ENCODE measurements at places on chromosomes 2 and 18.

- no peak for DNase-seq
Measured at GRCh38 chr2:9773903-9774239, 69.4 kb upstream of the TAF1B start.

DNA sequence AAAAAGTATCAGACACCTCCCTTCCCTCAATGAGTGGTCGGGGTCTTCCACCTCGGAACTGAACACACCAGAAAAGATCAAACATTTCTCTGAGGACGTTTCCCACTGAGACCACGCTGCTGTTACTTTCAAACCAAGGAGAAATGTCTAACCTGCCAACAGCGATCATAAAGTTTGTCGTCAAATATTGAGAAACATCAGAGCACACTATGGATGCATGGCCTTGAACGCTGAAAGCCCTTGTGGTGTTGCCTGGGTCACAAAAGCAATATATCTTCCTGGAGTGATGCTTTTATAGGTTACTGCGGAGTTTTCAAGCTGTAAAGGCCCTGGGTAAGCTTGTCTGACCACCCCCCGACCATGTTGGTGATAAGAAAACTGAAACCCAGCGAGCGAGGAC, 70.2 kb upstream of the ID2 start:
- no peak for DNase-seq

DNA sequence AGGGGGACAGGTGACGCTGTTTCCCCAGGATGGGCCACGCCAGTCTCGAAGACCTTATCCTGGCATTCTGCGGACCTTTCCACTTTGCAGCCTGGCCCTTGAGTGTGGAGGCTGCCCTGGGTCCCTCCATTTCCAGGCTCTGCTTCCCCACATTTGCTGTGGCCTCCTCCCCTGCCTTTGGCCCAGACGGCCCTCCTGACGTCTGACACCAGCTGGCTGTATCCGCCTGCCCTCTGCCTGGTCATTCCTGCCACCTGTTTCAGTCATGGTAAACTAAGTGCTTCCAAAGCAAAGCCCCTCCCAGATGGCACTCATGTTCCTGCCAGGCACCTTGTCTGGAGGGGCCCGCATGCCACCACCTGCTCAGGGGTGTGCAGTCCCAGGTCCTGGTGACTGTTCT, 95.1 kb downstream of the ASB1 start:
- no peak for DNase-seq

- DNase-seq, result no peak
Measured at GRCh38 chr2:48467637-48468036, 62.3 kb upstream of the STON1 start.

- DNase-seq, result no peak
Measured at GRCh38 chr2:52613064-52613463, 1154.5 kb upstream of the CHAC2 start.

DNA sequence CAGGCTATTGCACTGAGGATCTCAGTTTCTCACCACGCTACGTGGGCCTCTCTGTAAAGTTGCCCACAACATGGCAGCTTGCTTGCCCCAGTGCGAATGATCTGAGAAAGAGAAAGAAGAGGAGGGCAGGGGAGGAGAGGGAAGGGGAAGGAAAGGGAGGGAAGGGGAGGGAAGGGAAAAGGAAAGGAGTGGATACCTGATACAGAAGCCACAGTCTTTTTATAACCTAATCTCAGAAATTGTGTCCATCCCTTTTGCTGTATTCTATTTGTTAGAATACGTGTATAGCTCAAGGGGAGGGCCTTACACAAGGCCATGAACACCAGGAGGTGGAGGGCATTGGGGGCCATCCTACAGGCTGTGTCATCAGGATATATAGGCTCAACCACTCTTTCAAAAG, 78.3 kb upstream of the PPP1CB start:
- no peak for DNase-seq

DNA sequence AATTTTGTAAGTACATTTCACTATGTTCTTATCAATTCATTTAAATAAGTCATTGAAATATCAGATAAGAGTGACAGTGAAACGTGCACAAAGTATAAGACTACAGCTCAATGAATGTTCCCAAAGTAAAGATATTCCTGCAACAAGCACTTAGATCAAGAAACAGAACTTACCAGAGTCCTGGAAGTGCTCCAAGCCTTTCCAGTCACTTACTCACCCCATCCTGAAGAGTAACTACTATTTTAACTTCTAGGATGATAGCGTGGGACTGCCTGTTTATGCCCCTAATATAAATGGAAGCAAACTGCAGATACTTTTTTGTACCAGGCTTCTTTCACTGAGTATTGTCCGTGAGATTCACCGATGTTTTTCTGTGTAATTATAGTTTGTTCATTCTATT, 768.9 kb downstream of the SLC4A3 start:
- DNase-seq, result no peak

DNA sequence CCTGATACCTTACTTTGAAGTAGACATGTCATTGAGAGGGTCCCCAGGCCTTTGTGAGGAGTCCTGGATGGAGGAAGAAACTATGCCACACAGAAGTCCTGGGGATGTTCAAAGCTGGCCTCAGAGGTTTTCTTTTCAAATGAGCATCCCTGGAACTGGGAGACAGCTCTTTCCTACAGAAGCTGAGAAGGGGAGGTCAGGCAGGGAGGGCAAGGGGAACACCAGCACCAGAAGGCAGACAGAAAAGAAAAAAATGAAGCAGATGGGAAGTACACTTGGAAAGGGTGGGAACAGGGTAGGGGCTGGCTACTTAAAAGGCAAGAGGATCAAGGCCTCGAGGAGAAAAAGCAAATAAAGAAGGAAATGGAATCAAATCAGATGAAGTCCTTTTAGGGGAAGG, 120.0 kb downstream of the FMNL2 start:
- DNase-seq, result no peak

- DNase-seq, result no peak
Measured at GRCh38 chr2:236170590-236171165, 2.5 kb upstream of the GBX2 start.

DNA sequence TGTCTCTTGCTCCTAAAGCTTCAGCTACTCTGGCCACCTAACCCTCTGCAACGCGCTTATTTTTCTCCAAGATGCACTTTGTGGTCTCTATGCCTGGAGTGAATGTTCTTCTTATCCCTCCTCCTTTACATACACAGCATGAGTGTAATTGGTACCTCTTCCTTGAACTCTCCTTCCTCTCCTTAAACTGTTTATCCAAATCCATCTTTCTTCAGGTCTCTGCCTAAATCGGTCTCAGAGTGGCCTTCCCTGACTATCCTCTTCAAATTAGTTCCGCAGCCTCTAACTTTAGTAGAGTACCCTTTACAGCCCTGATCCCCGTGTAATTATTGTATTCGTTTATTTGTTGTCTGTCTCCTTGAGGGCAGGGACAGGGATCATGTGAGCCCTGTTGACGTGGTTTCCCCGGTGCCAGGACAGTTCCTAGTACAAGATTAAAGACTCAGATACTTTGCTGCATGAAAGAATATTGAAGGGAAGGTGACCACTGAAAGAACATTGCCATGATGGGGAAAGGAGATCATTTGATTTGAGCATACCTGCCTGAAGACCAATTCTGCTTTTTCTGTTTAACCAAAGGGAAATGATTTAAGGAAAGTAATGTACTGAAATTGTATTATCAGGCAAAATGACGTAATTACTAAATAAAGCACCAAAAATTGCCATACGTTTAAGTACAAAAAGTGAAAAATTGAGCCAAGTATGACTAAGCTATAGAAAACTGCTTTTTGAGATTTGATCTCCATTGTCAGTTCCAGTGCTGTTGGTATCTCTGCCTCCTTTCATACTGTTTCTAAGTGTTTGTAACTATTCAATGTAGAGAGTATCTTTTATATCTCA, 1.2 kb downstream of the CNOT9 start:
- peak; percentile 1 for DNase-seq

DNA sequence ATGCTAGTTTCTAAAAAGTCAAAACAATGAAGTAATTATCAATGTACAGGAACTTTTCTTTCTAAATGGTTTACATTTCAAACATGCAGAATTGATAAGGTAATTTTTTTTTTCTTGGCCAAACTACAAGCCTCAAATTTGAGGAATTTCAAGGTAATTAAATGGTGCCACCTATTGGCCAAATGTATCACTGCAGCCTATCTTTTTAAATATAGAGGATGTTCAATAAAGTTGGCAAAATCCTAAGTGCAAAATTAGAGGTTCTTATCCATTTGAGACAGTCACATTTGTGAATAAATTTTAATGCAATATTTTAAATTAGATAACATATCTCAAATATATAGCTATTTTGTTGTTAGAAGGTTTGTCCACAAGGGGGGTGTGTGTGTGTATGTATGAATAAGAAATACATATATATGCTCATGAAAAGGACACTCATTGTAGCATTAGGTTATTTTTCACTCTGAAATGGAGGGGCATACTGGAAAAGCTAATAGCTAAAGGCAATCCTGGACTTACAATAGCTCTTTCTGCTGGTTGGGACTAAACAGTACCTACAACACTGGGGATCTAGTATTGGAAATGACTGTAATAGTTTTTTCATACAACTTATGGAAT, 26.2 kb downstream of the MMADHC start:
- peak; percentile 28 for DNase-seq

- no peak for DNase-seq
Measured at GRCh38 chr18:11454040-11454439, 155.4 kb upstream of the SLC35G4 start.

DNA sequence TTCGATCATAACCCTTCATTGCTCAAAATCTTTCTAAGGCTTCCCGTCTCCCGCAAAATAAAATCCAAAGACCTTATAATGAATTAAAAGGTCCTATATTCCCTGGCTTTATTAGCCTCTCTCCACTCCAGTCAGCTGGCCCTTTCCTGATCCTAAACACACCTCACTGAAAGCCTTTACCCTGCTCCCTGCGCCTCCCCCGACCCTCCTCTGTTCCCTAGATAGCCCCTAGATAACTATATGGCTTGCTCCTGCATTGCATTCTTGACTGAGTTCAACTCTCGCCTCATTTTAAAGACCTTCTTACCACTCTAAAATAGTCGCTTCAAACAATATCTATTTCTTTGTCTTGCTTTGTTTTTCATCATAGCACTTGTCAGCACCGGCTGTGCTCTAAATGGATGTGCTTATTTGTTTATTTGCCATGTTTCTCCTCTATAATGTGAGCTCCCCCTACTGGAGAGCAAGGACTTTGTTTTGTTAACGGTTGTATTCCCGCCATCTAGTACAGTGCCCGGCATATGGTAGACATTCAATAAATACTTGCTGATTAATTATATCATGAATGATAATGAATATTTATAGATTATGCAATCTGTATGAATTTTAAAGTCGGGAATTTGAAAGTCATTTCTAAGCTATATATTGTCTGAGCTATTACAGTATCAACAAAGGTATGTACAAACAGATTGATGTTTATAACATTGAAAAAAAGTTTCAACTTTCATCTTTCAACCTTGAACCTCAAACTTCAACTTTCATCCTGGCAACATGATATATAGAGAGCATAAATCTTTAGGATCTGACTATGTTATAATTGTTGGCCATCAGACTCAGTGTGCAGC, 32.4 kb upstream of the VIT start:
- peak; percentile 18 for DNase-seq

DNA sequence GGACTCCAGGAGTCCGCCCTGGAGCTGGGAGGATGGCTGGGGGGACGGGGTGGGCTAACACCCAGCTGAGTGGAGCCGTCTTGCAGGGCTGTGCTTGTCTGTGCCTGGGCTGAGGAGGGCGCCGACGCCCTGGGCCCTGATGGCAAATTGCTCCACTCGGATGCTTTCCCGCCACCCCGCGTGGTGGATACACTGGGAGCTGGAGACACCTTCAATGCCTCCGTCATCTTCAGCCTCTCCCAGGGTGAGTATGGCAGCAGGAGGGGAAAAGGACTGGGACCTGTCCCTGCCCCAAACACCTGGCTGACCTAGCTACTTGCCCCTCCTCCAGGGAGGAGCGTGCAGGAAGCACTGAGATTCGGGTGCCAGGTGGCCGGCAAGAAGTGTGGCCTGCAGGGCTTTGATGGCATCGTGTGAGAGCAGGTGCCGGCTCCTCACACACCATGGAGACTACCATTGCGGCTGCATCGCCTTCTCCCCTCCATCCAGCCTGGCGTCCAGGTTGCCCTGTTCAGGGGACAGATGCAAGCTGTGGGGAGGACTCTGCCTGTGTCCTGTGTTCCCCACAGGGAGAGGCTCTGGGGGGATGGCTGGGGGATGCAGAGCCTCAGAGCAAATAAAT, 12.9 kb downstream of the KHK start:
- no peak for DNase-seq

DNA sequence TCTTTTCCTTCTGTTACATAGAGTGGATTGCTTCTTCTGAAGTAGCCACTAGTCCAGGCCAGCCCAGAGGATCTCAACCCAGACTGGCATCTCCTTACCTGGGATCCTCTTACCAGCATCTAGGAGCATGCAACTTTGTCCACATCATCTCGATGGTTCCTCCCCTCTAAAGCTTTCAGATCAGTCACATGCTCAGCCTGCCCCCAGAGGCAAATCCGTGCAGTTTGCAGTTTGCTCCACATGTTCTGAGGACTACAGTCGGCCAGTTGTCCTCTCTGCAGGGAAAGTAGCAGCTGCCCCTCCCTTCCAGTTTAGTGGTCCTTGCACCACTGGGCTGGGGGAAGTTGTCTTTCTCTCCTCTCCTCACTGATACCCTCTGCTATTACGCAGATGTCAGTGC, 259.8 kb upstream of the APCDD1 start:
- no peak for DNase-seq

DNA sequence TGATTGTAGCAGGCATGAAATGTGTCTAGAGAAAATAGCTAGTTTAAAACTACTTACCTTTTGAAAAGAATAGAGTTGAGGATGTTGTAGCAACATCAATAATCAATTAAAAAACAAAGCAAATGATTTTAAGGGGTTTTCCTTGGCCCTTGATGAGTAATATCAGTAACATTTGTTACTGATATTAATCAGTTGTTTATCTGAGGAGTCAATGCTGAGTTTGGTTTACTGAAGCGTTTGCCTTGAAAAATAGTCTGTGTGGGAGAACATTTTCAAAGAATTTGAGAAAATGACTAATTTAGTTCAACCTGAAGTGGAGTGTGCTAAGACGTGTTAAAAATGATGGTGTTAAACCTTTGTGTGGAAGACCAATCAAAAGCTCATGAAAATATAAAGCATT, 9.3 kb downstream of the PTH2R start:
- DNase-seq, result no peak

DNA sequence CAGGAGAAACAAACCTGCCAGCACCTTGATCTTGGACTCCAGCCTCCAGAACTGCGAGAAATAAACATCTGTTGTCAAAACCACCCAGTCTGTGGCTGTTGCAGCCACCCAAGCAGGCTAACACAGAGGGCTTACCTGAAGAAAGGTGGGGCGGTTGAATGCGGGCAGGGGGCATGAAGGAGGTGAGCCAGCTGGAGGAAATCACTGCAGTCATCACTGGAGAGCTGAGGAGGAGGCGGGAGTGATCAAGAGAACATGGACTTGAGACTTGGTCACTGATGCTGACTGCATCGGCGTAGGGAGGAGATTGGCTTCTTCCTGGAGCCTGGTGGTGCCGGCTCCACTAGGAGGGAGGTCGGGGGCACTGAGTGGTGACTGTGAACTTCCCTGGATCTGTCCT, 14.6 kb upstream of the ARMC9 start:
- DNase-seq, result no peak

Data from naive B cell (primary cell).